ENCODE measurements at places on chromosomes 16 and 17.

- DNase-seq, result no peak
These were observed 2.4 kb downstream of the GSDMA start for GRCh38 chr17:39965017-39965699.

GRCh38 chr17:69949973-69950695 is 124.9 kb upstream of the KCNJ16 start:
- no peak for DNase-seq

- no peak for DNase-seq
These were observed 3.3 kb upstream of the CES1 start for GRCh38 chr16:55836158-55836611.

- DNase-seq, result peak; percentile 91
These were observed at the start of gene ATXN2L for GRCh38 chr16:28822520-28823290. ATXN2L (plus strand) TSS chr16:28822999; CDS start chr16:28823260, 261 bp downstream.

GRCh38 chr17:2828397-2829038 is 32.3 kb downstream of the RAP1GAP2 start:
- DNase-seq, result peak; percentile 53

GRCh38 chr16:4338125-4338582 is 13.0 kb downstream of the PAM16 start:
- DNase-seq, result no peak

DNA sequence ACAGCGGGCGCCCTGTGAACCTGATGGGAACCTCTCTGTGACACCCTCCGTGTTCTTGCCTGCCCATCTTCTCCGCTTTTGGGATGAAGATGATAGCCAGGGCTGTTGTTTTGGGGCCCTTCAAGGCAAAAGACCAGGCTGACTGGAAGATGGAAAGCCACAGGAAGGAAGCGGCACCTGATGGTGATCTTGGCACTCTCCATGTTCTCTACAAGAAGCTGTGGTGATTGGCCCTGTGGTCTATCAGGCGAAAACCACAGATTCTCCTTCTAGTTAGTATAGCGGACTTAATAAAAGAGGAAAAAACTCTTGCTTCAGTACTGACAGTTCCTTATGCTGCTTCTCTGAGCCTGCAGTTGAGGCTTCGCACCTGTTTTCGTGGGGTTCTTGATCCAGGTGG is 10.5 kb downstream of the CDK5RAP3 start:
- no peak for DNase-seq

DNA sequence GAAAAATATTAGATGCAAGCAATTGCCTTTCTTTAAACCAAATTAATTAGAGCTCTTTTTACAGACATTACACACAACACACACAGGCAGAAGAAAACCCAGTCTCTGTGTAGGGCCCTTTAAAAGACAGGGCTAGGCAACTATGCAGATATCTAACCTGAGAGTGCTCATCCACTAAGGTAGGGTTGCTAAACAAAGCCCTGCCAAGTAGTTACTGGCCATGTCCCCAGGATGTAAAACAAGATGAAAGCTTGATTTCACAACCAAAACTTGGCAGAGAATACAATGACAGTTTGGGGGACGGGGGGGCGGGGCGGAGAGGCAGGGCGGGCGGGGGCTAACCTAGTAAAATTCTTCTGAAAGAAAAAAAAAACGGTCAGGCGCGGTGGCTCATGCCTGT is 669.0 kb upstream of the CA10 start:
- no peak for DNase-seq

DNA sequence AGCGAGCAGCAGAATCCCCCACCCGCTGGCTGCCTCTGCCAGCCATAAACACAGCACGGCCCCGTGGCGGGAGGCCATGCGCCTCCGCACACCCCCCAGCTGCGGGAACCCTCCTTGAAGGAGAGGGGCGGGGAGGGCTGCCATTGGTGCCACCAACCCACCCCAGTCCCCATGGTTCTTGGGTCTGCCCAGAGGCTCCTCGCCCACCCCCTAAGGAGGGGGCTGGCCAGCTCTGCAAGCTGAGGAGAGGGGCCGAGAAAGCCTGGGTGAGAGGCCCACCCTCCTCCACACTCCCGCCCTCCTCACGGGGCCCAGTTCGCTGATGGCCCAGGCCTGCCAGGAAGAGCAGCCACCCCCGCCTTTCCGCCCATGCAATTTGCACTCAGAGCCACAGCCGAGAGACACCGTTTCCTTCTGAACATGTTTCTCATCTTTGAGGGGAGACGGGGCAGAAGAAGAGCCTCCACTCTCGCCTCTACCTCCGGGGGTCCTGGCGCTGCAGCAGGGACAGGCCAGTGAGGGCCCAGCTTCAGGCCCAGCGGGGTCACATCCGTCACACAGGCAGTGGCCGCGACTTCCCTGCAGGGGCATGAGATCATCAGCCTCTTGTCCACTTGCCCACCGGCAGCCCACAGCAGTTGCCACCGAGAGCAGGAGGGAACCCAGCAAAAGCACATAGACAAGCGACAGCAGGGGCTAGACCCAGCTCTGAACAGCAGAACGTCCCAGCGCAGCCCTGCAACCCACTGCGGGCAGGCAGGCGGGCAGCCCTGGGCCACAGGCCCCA is 23.0 kb downstream of the KATNB1 start:
- DNase-seq, result no peak

- peak; percentile 70 for DNase-seq
These were observed 5.6 kb downstream of the PNPO start for GRCh38 chr17:47946929-47947397.

GRCh38 chr17:42508426-42509165 is 27.4 kb upstream of the NAGLU start:
- no peak for DNase-seq

Data from NCI-H226 (cell line).